Left renal cortex interstitium (tissue), 4 donors: ENCODE measurements at places on chromosomes 12 and 14.
A peak's percentile ranks its signal among the peaks of the same experiment; 100 is the strongest.

DNA sequence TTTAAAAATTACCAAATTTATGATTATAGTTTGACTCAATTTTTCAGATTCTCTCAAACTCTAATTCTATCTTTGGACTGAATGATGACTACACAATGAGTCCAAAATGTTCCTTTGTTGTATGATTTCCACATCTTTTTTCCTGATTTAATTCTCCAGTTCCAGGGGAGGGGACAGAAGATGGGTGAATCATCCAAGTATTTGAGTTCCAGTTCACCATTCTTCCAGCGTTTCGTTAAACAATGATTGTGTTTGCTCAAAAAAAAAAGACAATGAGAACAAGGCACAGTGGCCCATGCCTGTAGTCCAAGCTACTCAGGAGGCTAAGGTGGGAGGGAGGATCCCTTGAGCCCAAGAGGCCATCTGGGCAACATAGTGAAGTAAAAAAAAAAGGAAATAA lies 23.8 kb downstream of the BAZ1A start:
- DNase-seq, result no peak

- no peak for DNase-seq
Observed at GRCh38 chr14:60977847-60978246, 3.0 kb downstream of the TRMT5 start.

GRCh38 chr12:120157678-120158077 lies 36.8 kb downstream of the GCN1 start:
- DNase-seq, result no peak

GRCh38 chr12:114361545-114361944 lies 44.4 kb downstream of the TBX5 start:
- DNase-seq, result no peak

GRCh38 chr14:77027538-77028383 lies 747 bp downstream of the IRF2BPL start:
- DNase-seq, result no peak

GRCh38 chr14:52937306-52937705 lies 13.5 kb downstream of the FERMT2 start:
- DNase-seq, result no peak

DNA sequence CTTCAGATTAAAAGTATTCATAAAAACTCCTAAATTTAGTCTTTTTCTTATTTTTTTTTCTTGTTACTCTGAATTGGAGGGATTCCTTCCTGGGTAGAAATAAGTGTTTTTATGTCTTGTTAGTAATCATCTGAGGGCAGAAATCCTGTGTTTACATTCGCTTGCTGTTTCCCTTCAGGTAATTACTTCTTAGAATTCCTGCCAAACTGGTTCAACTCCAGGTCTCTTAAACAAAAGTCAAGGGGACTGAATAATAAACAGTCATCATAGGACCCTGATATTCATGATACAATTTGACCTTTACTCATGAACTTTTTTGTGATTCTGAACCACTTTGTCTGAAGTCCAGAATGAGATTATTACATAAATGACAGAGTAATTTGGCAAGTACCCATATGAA lies 843.9 kb downstream of the FLRT2 start:
- no peak for DNase-seq

DNA sequence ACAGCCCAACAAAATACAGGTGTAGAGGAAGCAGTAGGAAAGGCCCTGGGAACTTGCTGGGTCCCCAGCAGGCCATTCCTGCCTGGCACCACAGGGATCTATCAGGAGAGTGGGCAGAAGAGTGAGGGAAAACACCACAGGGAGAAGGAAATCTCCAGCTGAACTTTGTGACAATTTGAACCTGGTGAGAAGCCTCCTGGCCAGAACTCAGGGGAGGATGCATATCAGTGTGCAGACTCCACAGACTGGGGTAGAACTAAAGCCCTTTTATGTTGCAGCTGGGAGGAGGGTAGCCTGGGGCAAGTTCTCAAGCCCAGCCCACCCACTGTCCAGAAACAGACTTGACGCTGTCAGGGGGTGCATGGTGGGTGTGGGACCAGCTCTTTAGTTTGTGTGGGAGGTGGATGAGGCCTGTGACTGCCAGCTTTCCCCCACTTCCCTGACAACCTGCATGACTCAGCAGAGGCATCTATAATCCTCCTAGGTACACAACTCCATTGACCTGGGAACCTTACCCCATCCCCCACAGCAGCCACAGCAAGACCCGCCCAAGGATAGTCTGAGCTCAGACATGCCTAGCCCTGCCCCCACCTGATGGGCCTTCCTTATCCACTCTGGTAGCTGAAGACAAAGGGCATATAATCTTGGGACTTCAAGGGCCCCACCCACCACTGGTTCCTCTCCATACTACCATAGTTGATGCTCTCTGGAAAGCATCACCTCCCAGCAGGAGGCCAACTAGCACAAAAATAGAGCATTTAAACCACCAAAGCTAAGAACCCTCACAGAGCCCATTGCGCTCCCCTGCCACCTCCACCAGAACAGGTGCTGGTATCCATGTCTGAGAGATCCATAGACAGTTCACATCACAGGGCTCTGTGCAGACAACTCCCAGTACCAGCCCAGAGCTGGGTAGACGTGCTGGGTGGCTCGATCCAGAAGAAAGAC lies 28.9 kb downstream of the PNN start:
- no peak for DNase-seq

- no peak for DNase-seq
Observed at GRCh38 chr12:124392271-124392666, 97.4 kb downstream of the RFLNA start.

GRCh38 chr12:85627584-85627983 lies 208.6 kb downstream of the RASSF9 start:
- DNase-seq, result no peak

DNA sequence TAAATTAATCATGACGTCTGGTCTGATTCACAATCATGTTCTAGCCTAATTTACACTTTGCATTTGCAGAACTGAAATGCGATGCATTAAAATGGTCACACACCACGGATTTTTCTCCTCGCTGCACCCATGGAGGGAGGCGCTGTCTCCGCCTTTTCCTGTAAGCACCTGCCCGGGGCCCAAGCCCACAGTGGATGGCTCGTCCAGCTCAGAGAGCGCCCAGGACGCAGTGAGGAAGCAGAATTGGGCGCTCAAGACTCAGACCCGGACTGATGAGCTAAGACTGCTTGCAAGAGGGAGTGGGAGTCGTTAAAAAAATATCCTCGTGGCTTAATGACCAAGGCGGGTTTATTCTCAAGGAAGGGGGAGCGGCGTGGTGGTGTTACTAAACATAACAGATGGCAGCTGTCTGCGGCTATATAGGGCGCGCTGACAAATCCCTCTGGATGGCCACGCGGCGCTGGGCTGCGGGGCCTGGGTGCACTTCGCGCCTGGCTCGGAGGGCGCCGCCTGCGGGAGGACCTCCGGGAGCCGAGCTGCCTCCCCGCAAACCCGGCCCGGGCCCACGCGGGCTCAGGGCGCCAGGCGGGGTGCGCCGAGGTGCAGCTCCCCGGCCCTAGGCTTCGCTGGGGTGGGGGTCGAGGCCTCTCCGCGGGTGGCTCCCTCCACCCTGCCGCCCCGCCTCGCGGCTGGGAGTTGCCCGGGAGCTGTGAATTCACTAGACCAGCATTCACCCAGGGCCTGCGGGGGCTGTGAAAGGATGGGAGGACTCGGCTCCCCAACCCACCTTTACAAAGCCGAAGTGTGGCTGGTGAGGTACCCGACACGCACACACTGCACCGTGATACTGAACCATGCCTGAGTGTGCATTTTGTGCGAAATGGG lies 78.7 kb downstream of the PPM1A start:
- no peak for DNase-seq

GRCh38 chr12:29768372-29768771 lies 15.4 kb downstream of the TMTC1 start:
- no peak for DNase-seq

DNA sequence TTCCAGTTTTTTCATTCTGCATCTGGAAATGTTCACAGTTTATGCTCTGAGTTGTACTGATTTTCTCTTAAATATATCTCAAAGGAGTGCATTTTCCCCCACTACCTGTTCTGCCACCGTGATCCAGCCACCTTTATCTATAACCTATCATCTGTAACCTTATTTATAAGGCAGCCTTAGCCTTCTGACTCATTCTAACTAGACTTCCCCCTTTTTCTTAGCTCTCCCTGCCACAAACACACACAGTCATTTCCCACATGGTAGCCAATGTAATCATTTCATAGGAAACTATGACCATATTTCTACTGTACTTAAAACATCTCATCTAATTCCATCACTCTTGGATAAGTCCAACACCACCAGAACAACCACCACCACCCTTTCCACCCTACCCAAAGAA lies 10.8 kb upstream of the GYS2 start:
- DNase-seq, result no peak

GRCh38 chr12:57215065-57215464 lies 1.5 kb upstream of the NXPH4 start:
- no peak for DNase-seq

- DNase-seq, result no peak
Observed at GRCh38 chr12:82089369-82090121, 268.6 kb downstream of the CCDC59 start.

GRCh38 chr14:50533241-50533705 lies 904 bp upstream of the MAP4K5 start:
- no peak for DNase-seq

- no peak for DNase-seq
Observed at GRCh38 chr12:5096241-5096924, 52.7 kb downstream of the KCNA5 start.

DNA sequence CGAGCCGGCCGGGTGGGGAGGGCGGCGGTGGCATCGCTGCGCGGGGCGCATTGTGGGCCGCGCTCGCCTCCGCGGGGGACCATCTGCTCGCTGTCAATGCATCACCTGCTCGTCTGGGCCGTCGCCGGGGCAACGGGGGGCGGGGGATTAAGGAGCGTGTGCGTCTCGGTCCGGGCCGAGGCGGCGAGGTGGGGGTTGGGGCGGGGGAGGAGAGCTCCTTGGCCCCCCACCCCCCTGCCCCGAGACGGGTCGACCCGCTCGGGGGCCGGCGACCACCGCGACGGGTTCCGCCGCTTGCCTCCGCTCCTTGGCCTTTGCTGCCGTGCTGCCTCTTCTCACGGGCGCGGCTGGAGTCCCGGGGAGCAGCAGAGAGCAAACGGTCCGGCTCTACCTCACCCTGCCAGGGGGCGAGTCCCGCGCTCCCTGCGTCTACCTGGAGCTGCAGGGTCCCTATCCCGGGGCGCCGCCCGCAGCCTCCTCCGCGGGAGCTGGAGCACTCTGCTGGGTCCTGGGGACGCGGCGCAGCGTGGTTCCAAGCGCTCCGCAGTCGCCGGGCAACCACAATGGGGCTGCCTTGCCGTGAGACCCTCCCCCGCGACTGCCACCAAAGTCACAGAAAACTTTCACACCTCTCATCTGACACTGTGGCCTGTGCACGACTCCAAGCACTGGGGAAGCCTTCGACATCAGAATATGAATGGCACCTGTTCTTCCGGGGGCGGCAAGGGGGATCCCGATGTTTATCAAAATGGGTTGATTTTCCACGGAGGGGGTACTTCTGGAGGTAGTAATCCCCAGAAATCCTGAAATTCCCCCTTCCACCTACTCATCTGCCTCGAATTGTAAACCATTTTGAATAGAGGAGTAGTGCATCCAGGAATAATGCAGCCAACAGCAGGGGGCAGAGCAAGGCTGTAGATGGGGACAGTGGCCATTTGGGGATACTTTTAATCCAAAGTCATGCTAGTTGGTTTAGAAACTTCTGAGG lies at the start of gene C12orf42:
C12orf42 (minus strand) TSS at position 500 of the 988 bp plus-strand sequence. CDS start 17,542 bp downstream, outside the sequence.
- DNase-seq, result peak; percentile 25

DNA sequence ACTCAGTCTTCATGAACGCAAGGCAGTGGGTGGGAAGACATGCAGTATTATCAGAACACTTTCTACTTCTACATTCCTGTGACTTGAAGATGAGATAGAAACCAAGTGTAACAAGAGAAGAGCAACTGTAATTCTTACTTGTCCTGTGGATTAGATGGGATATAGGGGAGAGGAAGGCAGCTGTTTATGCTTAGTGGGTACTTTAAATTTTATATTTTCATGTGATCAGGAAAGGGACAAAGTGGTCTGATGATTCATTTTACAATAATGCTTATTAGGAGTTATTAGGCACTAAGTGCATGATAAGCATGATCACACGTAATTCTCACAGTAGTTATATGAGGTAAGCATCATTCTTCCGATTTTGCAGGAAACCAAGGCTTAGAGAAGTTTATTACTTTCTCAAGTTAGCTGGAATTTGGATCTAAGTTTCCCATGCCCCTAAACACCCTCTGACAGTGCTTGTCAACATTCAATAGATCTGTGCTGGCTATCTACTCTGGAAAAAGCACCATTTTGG lies 52.7 kb downstream of the PTGER2 start:
- no peak for DNase-seq

GRCh38 chr12:76706101-76706500 lies 57.8 kb upstream of the ZDHHC17 start:
- DNase-seq, result no peak

- no peak for DNase-seq
Observed at GRCh38 chr12:39892146-39892545, 213.7 kb downstream of the SLC2A13 start.

DNA sequence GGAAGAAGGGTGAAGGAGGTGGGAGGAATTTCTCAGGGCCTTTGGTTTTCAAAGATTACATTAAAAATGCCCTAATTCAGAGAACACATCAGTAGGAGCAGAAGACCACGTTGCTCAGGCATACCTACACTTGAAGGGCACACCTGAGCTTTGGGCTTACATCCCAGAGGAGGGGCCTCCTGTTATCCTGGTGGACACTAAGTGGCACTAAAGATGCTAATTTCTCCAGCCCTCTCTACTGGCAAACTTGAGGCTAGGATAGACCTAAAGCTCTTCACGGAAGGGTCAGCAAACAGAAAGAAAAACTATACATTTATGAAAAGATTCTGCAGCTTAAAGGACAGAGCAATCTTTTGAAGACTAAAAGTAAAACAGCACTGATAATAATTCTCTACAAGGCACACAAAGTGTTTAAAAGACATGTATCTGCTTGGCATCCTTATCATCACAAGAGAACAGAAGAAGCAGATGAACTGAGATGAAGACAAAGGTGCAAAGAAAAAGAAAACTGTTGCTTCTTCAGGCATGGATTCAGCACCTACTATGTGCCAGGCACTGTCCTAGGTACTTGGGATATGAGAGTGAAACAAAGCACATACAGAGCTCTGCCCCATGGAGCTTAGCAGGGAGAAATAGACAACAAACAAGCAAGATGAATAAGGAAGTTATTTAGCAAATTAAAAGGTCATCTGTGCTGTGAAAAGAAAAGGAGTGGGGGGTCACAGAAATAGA lies 137.5 kb downstream of the NUAK1 start:
- no peak for DNase-seq

- DNase-seq, result no peak
Observed at GRCh38 chr14:33515441-33515840, 435.4 kb downstream of the EGLN3 start.

DNA sequence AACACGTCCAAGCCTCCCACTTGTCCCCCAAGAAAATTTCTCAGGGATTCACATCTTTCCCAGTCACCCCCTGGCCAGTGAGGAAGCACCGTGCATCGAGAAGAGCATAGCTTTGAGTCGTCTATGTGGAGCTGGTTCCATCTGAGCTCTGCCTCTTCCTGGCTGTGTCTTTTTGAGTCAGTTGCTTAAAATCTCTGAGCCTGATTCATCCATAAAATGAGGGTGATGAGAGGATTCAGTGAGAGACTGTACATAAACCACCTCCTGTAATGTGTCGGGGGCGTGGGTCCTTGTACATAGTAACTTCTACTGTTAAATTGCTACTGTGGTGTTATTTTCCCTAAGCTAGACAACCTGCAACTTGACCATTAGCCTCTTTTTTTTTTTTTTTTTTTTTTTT lies 13.8 kb downstream of the CD9 start:
- no peak for DNase-seq

- no peak for DNase-seq
Observed at GRCh38 chr12:49089821-49090773, 4.5 kb downstream of the DHH start.
